ENCODE measurements at places on chromosomes 12 and 14. TPM values are rescaled to one million over a fixed set of nuclear protein-coding genes. Genes with fewer than 3 reads are reported as not detected.

DTX3 gene
- total RNA-seq: 16.7 TPM

CAPZA3 gene
- not detected for total RNA-seq

FSCB gene
- total RNA-seq: not detected

SIX1 gene
- total RNA-seq: not detected

POTEG gene
- total RNA-seq: not detected

TC2N gene
- 48.8 TPM for total RNA-seq

NANOG gene
- total RNA-seq: not detected

KLRG1 gene
- total RNA-seq: 2.3 TPM

TDRD9 gene
- 0.42 TPM for total RNA-seq

LBHD2 gene
- total RNA-seq: not detected

POU6F1 gene
- total RNA-seq: 8.7 TPM

P2RX7 gene
- total RNA-seq: 5.0 TPM

CTSG gene
- 0.35 TPM for total RNA-seq

NRIP2 gene
- not detected for total RNA-seq

EIF2S3B gene
- 1.8 TPM for total RNA-seq

CLEC2A gene
- total RNA-seq: not detected

DDN gene
- total RNA-seq: 0.48 TPM

TEX52 gene
- total RNA-seq: 0.16 TPM

SP1 gene
- total RNA-seq: 93.5 TPM

MAP3K12 gene
- total RNA-seq: 12.6 TPM

ENDOU gene
- not detected for total RNA-seq

IGFBP6 gene
- total RNA-seq: 1.3 TPM

HCAR2 gene
- total RNA-seq: not detected

Data from activated CD4-positive, alpha-beta T cell treated with anti-CD3 and anti-CD28 coated beads for 36 hours (primary cell).